ENCODE measurements at places on chromosomes 3 and 15.

- DNase-seq = no peak
Measured at GRCh38 chr3:131218196-131218595, 163.4 kb upstream of the NUDT16 start.

- DNase-seq = no peak
Measured at GRCh38 chr15:56199038-56199437, 44.6 kb downstream of the RFX7 start.

DNA sequence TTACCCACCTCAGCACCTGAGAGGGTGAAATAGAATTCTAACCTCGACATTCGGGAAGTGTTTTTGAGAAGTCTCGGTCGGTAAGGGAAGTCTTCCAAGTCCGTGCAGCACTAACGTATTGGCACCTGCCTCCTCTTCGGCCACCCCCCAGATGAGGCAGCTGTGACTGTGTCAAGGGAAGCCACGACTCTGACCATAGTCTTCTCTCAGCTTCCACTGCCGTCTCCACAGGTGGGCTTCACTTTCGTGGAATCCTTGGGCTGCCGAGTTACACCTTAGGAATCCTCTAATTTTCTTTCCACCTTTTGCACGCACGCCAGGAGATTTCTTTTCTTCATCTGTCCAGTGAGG lies 775 bp downstream of the CCNDBP1 start:
- no peak for DNase-seq

GRCh38 chr15:74243431-74243830 lies 7.3 kb downstream of the CCDC33 start:
- DNase-seq = no peak

DNA sequence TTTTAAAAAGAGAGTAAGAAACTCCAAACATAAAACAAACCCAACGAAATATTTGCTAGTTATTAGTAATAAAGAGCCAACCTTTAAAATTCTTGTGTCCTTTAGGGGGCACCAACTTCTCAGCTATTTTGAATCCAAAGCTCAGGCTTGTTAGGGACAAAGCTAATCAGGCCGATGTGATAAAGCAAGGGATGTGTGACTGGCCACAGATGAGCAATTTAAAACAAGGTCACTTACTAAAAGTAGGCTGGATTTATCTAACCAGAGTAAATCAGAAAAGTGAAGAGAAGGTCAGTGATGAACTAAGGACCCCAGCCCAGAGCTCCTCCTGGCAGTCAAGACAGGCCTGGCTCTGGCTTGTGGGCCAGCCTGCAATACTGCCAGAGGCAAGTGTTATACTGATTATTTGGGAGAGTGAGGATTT lies 108.5 kb downstream of the CYP19A1 start:
- DNase-seq = no peak

GRCh38 chr3:10169000-10169496 lies 4.3 kb downstream of the IRAK2 start:
- no peak for DNase-seq

- peak; percentile 59 for DNase-seq
Measured at GRCh38 chr3:50655009-50655830, 19.5 kb upstream of the DOCK3 start.

All from stimulated activated CD4-positive, alpha-beta T cell treated with anti-CD3 and anti-CD28 coated beads, Interleukin-15, amount 100 ng/mL, for 24 hours (primary cell).